Bone marrow (tissue), 2 donors: ENCODE measurements at places on chromosomes 1 and 21.
A peak's percentile ranks its signal among the peaks of the same experiment; 100 is the strongest.

GRCh38 chr1:229114315-229114714 is 156.6 kb upstream of the RAB4A start:
- DNase-seq, result peak; percentile 27

GRCh38 chr1:20705203-20705755 is 12.5 kb downstream of the KIF17 start:
- no peak for DNase-seq

DNA sequence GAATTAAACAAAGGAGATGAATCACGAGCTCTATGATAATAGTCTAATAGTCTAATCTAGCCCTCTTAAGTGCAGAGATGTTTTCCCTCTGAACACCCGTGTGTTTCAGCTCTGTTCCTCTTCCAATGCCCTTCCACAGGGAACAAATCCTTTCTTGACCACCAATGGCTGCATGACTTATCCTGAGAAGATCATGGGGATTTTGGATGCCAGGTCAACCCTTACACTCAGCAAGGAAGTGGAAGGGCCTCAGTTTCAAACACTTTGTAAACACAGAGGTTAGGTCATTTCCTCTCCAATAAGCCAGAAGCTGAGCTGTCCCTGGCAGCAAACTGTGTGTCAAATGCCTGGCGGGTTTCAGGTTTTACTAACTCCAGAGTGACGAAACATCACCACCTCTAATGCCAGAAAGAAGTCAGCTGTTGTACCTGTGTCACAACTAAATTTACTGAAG is 200.0 kb downstream of the GABPA start:
- DNase-seq, result no peak

- no peak for DNase-seq
Observed at GRCh38 chr1:110596312-110596711, 9.8 kb downstream of the KCNA2 start.

- DNase-seq, result no peak
Observed at GRCh38 chr1:10635992-10636391, 160.5 kb downstream of the CASZ1 start.

DNA sequence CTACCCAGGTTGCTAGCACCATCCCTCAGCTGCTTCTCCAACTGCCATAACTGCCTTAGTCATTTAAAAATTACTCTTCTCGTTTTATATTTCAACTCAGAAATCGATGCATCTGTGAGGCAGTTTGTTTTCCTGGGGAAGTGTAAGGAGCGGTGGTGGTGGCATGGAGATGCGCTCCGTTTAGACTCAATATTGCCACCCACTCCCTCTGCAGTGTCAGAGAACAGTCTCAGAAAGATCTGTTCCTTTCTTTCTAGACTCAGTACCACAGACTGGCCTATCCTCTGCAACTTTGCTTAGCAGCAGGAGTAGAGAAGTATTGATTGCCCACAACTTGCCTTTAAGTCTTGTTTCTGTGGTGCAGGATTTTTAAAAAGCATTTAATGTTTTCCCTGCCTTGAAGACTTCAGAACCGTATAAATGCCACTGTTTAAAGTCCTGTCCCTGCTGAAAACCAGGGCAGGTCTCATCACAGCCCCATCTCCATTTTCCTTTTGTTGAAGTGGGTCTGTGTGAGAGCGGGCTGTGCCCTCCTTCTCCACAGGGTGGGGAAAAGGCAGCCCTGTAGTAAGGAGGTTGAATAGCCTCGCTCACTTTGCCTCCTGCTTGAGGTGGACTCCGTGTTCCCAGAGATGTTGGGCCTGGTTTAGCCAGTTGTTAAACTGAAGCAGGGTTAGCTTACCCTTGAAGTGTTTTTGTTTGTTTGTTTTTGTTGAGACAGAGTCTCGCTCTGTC is 105.2 kb downstream of the NFIA start:
- DNase-seq, result no peak

- DNase-seq, result no peak
Observed at GRCh38 chr1:41649396-41650027, 165.0 kb upstream of the EDN2 start.

DNA sequence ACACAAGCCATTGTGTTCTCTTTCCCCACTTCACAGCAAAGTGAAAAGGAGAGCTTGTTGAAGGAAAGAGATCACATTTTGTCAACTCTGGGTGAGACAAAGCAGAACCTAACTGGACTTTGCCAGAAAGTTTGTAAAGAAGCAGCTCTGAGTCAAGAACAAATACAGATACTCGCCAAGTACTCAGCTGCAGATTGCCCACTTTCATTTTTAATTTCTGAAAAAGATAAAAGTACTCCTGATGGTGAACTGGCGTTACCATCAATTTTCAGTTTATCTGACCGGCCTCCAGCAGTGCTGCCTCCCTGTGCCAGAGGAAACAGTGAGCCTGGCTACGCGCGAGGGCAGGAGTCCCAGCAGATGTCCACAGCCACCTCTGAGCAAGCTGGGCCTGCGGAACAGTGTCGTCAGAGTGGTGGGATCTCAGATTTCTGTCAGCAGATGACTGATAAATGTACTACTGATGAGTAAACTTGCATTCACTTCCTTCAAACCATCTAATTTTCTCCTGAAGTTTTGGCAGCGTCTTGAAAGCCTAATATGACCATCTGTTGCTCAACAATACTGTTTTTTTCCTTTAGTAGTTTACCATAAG is 43.7 kb downstream of the BACH1 start:
- peak; percentile 7 for DNase-seq

DNA sequence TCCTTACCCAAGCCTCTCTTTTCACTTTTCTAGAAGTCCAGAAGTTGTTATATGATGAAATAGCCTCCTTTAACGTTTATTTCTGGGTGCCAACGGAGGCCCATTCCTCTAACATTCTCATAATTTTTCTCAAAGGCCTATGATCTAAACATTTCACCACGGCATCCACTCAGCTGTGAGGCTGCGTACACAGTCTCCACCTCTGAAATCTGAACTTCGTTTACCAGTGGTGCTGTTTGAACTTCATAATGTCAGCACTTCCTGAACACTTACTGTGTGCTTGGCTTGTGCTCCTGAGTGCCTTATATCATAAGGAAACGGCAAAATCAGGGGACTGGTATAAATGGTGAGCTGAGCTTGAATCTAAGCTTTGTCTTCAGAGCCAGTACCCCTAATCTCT is 12.0 kb upstream of the RBP7 start:
- DNase-seq, result no peak

GRCh38 chr1:62068416-62068843 is 126.2 kb upstream of the L1TD1 start:
- DNase-seq, result no peak

DNA sequence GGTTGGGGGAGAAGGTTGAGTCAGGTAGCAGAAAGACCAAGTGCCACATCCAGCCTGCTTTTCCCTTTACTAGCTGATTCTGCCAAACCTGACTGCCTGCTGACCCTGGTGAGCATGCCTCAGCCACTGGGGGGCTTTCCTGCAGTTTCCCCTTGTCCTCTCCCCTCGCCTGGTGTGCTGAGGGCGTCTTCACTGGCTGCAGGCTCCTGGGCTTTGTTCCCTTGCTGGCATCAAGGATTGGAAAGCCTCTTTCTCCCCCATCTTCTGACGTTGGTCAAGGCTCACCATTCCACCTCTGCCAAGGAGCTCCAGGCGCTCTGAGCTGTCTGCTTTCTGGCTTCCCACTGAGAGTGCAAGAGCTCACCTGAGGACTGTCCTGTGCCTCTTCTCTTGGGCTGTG is 28.4 kb downstream of the MAN1C1 start:
- no peak for DNase-seq

DNA sequence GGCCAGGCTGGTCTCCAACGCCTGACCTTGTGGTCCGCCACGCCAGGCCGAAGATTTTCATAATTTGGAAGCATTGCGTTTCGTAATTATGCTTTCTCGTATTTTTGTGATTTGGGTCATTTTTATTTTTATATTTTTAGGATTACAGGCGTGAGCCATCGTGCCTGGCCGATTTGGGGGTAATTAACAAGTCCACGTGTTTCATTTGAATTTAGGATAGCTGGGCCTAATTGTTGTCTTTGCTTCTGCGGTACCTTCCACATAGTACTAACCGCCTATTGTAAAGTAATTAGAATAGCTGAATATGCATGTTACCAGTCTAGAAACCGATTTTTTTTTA is 1.0 kb downstream of the RCC1 start:
- DNase-seq, result no peak

DNA sequence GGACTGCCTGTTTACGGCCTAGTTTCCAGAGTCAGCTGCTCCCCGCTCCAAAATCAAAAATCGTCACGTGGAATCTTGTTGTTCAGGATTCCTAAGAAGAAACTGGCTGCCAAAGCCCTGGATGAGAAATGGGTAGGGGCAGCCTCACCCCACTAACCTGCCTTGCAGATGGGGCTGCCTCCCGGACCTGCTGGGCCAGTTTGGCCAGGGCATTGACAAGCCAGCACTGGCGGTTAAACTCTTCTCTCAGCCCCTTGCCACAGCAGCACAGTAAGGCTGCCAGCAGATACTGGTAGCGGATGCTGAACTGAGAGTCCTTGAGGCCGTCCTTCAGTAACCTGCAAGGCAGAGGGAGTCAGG is 31.6 kb upstream of the PPP1R15B start:
- no peak for DNase-seq

DNA sequence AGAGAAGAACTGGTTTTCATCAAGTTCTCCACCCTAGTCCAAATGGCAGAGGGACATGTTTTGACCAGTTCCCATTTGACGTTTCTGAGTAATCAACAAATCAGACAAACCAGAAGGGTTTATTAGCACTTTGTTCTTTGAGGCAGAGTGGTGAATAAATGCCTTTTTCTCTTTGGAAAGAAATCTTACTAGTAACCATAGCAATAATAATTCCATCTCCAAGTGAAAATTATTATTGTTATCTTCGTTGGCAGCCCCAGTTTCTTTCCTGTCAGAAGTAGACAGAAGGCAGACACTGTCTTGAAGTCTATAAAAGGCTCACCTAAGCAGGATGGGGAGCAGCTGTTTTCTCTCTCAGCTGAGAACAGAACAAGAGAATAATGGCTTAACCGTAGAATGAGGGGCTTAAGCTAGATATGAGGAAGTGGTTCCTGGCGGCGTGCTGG is 391.6 kb downstream of the PBX1 start:
- DNase-seq, result no peak
